NCI-H2227 treated with DMSO at 0.1 percent for 48 hours (cell line): ENCODE measurements at places on chromosomes 7 and 10.

- DNase-seq = no peak
These were observed 67.2 kb downstream of the ADD3 start for GRCh38 chr10:110074758-110075671.

- no peak for DNase-seq
These were observed 102.2 kb downstream of the GFRA1 start for GRCh38 chr10:116170815-116171250.

DNA sequence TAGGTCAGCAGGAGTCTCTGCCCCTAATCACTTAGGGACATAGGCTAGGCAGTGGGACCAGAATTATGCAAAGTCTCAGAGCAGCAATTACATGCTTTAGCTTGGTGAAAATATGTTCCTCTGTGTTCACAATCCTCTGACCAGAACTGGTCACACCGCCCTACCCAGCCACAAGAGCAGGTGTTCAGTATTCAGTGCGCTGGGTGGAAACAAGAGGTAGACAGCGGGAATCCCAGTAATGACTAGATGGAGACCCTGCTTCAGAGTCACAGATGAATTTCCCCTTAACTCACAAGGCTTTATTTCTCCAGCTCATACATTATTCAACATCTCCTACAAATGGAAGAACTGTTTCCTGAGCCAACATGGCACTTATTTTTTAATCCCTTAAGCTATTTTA, 763.7 kb upstream of the POM121L12 start:
- DNase-seq = no peak

DNA sequence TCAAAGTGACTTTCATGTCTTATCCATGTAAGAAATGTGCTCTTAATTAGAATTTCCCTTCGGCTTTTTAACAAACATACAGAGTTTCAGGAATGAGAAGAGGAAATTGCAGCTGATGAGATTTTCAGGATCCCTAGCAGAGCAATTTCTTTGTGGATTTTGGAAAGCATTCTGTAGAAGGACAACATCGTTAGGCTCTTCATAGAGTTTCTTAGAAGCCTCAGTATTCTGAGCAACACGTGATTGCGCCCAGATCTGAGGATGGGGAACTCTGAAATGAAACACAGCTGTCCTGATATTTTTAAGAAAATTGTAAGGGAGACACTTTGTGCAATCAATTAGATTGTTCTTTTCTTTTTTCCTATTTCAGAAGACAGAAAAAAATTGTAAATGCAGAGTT, 85.8 kb downstream of the LHFPL3 start:
- no peak for DNase-seq

DNA sequence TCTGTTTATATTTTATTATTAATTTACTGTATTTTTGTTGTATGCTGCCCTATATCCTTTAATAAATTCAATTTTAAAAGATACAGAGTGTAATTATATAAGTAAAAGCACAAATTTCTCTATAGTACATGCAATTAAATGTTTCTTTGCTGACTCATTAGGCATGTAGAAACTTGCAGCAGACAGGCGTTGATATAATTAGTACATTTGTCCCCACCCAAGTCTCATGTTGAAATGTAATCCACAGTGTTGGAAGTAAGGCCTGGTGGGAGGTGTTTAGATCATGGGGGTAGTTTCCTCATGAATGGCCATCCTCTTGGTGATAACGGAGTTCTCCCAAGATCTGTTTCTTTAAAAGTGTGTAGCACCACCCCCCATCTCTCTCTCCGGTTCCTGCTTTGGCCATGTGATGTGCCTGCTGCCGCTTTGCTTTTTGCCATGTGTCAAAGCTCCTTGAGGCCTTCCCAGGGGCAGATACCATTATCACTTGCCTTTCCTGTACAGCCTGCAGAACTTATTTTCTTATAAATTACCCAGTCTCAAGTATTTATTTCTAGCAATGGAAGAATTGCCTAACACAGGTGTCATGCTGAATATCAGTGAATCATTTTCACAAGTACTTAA, 63.7 kb downstream of the TSPAN12 start:
- DNase-seq = no peak

DNA sequence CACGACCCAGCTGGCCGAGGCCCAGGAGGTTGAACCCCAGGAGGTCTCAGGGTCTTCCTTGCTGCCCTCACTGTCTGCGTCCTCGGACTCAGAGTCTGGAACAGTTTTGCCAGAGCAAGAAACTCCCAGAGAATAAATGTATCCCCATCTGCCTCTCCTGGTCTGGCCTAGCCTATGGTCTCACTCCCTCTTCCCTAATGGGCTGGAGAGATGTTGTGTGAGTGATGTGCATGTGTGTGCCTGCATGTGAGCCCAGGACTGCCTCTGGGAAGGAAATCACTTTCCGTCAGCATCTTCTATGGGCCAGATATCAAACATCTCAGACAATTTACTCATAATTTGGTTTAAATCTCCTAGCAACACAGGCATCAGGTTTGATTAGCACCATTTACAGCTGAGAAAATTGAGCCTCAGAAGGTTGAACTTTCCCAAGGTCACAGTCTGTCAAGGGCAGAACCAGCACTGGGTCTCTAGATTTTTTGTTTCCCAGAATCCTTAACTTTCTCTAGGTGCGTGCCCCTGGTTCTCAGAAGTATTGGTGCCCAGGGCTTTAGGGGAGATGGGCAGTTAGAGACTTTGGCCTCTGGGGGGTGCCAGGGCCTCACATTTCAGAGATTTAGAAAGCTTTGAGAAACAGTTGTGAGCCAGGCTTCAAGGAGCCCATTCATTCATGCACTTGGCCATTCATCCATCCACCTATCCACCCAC, 4.9 kb downstream of the TMEM270 start:
- no peak for DNase-seq

- no peak for DNase-seq
These were observed 15.9 kb upstream of the AKR1E2 start for GRCh38 chr10:4810092-4810491.

- no peak for DNase-seq
These were observed 76.9 kb upstream of the ANK3 start for GRCh38 chr10:60466267-60467201.

DNA sequence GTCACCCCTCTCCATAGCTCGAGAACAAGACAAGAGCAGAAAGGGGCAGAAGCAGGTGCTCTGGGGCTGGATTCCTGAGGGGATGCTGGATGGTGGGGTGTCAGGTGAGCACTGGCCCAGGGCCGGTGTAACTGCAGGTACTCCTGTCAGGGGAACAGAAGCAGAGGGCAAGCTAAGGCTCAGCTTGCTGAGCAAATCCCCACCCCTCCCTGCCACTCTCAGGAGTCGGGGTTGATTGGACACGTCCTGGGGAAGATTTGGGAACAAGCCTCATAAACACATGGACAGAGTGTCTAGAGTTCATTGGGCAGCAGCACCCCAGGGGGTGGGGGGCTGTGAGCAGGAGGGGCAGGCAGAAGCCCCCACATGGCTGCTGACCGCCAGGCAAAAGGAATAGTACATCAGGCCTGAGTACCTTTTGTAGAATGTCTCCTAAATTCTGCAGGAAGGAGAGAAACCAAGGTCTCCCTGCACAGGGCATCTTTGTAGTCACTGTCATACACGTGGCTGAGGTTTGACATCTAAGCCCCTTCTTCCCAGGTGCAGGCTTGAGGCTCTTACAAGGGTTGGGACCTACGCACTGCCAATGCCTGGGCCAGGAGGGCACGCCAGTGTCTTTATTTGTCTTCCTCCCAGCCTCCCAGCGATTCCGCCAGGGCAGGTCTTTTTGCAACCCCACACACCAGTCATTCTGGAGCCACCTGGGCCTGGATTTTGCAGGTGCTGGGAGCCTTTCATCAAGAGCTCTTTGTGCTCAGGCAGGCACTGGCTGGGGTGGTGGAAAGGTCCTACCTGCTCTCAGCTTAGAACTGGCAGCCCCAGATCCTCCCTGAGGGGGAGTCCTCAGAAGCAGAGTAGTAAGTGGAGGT, 2.8 kb downstream of the CALML3 start:
- DNase-seq = no peak

DNA sequence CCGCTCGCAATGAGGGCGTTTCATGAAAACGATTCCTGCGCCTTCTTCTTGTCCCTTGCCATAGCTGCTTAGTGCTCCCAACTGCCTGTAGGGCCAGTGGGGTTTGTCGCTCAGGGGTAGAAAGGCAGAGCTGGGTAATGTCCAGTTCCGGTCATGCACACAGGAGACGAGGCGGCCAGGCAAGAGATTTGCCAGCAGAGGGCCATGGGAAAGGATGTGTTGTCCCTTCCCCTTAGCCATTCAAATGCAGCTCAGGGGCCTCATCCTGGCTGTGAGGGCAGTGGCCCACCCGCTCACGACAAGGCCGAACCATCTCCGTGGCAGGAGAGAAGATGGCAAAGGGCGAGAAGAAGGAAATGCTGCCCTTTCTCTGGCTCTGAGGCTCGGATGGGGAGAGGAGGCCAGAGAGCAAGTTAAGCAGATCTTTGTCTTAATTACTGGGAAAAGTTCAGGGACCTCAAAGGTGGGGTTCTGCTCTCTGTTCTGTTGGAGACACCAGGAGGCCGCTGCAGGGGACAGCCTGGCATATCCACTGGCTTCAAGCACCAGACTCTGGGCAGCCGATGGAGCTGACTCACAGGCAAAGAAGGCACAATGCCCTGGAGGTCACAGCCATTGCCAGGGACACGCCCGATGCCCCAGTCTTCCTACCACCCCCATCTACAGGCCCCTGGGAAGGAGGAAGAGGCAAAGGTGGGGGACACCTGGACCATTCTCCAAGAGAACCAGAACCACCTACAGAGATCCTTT, 534.8 kb upstream of the MGMT start:
- no peak for DNase-seq

DNA sequence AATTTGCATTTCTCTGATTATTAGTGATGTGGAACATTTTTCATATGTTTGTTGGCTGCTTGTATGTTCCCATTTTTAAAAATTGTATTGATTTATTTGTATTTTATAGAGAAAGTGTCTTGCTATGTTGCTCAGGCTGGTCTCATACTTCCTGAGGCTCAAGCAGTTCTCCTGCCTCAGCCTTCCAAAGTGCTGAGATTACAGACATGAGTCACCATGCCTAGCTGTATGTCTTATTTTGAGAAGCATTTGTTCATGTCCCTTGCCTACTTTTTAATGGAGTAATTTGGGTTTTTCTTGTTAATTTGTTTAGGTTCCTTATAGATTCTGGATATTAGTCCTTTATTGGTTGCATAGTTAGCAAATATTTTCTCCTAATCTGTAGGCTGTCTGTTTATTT, 214.2 kb upstream of the KAT6B start:
- no peak for DNase-seq

GRCh38 chr10:104127411-104127810, 5.4 kb downstream of the SFR1 start:
- no peak for DNase-seq

DNA sequence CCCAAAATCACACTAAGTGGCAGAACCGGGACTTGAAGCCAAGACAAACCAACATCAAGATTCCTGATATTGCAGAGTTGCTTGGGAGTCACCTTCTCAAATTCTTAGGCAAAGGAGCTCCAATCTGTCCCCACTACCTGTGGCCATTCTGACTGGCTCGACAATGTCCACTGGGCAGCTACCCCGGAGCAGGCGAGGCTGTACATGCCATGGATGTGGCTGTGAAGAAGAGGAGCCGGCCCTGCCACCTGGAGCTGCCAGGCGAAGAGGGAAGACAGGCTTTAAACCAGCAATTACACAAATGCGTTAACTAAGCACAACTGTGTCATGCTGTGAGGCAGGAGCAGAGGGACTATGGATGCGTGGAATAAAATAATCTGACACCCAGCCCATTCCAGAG, 18.1 kb downstream of the CAMK2G start:
- DNase-seq = no peak

GRCh38 chr7:133763076-133763640, 364.0 kb upstream of the LRGUK start:
- no peak for DNase-seq

DNA sequence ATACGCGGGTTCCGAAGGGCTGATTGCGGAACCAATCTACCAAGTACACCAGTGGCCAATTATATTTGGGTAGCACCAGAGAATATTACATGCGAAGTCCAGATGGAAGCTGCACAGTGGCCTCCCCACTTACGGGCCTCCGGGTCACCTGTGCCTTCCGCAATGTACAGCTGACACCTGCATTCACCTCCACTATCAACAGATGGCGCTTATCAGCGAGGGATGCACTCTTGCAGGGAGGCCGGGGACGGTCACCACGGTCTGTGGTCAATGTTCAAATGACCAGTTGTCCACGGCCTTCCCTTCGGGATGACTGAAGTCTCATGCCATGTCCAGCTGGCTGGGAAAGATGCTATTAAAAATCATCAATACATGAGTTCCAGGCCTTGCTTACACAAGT, 47.6 kb downstream of the SLIT1 start:
- DNase-seq = no peak

DNA sequence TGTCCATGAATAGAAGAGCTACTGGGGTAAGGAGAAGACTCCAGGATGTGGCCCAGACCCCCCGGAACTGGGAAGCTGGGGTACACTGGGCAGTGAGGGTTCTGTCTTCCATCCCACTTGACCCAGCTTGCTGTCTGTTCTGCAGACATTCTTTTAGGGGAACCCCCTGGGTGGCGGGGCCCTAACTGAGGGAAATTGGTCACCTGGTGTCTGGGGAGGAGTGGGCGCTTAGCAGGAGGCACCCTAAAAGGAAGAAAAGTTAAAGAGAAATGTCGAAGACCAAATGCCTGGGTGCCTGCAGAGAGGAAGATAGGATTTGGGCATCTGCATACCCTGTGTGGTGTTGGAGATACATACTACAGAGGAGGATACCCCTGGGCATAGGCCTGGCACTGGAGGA, 1.0 kb downstream of the AP1S1 start:
- DNase-seq = no peak

DNA sequence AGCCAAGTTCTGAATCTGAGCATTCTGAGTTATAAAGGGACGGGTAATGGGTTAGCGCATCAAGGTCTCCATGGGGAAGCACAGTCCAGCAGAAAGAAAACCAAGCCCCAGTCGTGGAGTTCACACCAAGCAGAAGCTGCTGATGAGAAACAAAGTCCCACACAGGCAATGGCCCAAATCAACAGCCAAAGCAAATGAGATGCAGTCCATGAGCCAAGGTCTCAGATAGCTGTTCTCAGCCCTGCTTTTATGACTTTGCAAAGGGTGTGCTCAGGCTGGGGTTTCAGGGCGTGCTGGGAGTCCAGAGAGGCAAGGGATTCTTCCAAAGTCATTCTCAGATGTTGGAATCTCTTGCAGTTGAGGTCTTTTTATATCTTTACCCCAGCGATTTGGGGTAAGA, 32.0 kb downstream of the THNSL1 start:
- DNase-seq = no peak

- DNase-seq = peak; percentile 90
These were observed 14.6 kb downstream of the IFIT3 start for GRCh38 chr10:89342206-89342958.
